ENCODE measurements at places on chromosomes 16 and 17.

DNA sequence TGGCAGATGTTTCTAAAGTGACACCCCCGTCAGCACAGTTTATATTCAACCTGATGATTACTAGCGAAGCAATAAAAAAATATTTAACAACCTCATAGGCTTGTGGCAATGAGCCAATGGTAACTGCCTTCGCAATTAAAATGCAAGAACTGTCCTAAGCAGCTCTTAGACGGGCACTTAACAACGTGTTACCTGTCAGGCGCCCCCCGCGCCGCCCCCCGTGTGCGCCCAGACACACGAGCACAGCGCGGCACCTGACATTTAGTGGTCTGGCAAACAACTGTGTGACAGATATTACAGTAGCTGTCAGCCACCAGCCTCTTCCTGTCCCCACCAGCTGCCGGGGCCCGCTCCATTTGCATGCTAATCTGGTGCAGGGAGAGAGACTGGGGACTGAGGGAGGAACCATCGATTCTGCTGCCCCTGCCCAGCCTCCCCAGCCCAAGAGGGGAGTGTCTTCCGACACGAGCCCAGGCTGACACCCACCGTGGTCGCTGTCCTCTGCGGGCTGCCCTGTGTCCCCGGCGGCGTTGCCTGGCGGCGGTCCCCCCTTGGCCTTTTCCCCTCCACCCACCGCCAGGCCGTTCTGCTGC lies 12.7 kb downstream of the NDUFAF8 start:
- DNase-seq, result no peak

DNA sequence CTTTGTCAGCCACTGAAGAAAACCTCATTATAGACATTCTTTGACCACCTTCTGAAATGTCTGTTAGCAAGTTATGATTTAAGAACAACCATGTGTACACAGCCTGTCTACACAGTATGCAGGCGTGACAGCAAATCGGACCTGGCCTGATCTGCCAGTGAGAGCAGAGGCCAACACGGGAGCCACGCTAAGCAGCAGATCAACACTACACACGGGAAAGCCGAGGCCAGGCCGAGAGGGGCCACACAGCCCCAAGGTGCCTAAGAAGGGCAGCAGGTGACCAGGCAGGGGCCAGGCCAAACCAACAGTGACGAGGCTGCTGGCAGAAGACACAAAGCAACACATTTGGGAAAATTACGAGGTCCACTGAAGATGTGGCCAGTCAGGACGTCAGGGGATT lies 16.3 kb upstream of the FAAP100 start:
- DNase-seq, result no peak

DNA sequence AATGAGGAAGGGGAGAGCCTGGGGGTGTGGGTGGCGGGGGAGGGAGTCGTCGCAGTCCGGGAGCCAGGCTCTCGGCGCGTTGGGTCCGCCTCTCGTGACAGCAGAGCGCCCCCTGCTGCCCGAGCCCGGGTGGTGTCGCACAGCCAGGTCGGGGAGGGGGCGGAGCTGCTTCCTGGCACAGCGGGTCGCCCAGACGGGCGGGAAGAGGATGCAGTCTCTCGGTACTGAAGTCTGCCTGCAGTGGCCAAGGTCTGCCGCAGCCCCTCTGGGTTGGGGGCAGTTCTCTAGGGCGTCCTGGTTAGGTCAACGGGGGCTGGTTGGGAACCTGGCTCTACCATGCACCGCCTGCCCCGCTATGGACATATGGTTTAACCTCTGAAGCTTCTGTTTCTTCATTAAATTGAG lies 38.2 kb upstream of the CCDC182 start:
- DNase-seq, result peak; percentile 67

DNA sequence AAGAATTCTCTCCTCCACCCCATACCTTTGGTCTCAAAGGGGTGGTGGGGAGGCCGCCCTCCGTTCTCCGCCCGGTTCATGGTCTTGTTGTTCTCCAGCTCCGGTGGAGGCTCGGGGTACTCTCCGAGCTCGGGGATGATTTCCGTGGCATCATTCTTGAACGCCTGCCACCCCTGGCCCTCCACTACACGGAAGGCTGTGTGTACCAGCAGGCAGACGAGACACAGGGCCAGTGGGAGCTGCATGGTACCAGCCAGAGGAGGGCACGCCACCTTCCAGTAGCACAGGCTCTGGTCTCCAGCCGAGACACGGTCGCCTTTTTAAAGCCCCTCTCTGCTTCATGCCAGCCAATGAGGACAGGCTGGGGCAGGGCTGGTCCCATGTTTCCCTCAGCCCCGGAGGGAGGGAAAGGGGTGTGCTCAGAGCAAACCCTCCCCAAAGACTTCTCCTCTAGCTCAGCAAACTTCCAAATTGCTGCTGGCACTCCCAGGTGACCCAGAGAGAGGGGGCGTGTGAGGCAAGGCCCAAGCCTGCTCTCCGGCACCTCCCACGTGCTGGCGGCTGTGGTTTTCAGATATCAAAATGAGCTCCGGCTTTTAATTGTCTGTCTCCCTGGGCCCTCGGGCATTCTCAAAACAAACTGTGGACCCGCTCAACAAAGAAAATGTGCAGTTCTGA lies at the start of gene SOST:
Gene SOST, minus strand, starts transcription at position 295 of the 678 bp plus-strand sequence. Its CDS starts 50 bp downstream, at position 245.
- DNase-seq, result no peak

- DNase-seq, result no peak
Observed at GRCh38 chr16:57873218-57873617, 70.9 kb upstream of the KIFC3 start.

DNA sequence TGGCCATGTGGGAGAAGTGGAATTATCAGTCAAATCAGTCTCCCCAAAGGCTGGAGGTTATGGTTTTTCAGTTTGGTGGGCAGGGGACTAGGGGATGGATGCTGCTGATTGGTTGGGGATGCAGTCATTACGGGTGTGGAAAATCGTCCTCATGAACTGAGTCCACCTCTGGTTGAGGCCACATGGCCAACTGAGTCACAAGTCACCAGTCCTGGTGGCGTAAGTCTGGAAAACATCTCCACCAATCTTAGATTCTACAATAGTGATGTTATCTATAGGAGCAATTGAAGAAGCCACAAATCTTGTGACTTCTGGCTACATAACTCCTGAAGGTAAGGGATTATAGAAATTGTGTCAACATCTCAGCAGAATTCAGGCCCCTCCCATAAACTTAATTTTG lies 5.2 kb upstream of the RNF135 start:
- no peak for DNase-seq
